ENCODE measurements at places on chromosomes 1 and 21. TPM values are rescaled to one million over a fixed set of nuclear protein-coding genes. Genes with fewer than 3 reads are reported as not detected.

GRCh38 chr1:200372095-200372884 lies 37.5 kb downstream of the ZNF281 start:
- no peaks in the 10 kb centered on the region for H3K36me3 ChIP-seq
- DNase-seq: peak; percentile 69
- peak overlapping the region; percentile 48 for H3K27ac ChIP-seq
- H3K4me1 ChIP-seq: peaks cover 59% of the 10 kb centered on the region

Gene S100A14
- not detected for total RNA-seq

DNA sequence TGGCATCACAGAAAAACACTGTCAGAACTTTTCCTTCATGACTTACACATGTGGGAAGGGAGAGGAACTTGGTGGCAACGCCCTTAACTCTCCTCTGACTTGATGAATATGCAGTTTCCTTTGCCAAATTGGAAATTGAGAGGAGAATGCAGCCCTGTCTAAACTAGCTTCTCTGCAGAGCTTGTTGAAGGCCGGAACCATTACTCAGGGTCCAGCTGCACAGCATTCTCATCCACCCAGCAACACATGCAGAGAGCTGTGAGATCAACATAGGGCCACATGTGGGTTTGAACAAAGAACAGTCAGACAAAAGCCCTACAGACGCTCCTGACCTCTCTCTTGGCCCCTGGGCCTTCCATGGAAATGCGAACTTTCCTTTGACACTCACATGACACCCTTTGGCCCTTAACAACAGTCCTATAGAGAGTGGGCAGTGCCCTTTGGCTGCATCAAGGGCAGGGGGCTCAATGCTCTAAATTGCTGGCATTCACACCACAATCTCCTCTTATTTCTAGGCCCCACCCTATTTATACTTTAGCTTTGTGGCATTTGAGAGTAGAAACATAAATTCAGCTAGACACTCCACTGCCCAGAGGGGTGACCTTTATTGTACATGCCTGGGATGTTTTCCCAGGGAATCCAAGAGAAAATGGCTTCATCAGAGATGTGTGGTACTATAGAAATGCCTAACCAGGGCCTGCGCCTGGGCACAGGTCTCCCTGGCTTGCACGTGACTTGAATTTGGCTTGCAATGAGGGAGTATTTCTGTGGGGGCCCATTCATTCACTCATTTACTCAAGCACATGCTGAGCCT lies 64.4 kb downstream of the CDC7 start:
- H3K36me3 ChIP-seq: no peaks in the 10 kb centered on the region
- no peak overlapping the region for H3K4me3 ChIP-seq
- no peaks in the 10 kb centered on the region for H3K27me3 ChIP-seq

DNA sequence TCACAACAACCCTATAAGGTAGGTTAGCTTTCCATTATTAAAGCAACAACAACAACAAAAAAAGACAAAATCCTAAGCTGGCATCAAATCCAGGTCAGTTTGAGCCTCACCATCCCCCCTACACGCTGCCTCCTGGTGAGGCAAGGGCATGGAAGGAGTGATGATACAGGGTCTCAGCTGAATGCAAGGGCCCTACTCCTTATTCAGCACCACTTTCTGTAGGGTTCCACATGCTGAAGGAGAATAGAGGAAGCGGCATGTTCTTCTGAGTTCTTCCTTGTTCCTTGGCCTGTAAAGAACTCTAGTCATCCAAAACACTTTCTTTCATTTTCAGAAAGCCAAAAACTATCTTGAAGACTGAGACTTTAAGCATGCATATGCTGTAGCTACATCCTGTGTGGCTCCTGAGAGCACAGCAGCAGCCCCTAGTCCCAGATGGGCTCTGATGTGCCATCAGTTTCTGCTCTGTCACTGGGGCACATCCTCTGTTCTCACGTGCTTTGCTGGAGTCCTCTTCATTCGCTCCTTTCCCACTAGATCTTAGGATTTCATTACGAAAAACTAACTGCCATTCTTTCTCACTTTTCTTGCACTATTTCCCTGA lies 6.2 kb downstream of the ILDR2 start:
- no peaks in the 10 kb centered on the region for H3K27me3 ChIP-seq
- no peak for DNase-seq
- no peaks in the 10 kb centered on the region for H3K36me3 ChIP-seq
- H3K4me1 ChIP-seq: peaks cover 6% of the 10 kb centered on the region

Gene MRPL39
- 47.7 TPM for total RNA-seq

Gene WNT2B
- 8.7 TPM for total RNA-seq

Gene ADAM30
- not detected for total RNA-seq

Gene NID1
- total RNA-seq: 33.8 TPM

- H3K4me3 ChIP-seq: no peak overlapping the region
- H3K27me3 ChIP-seq: no peaks in the 10 kb centered on the region
- H3K36me3 ChIP-seq: peaks cover 65% of the 10 kb centered on the region
- H3K4me1 ChIP-seq: no peaks in the 10 kb centered on the region
- no peak for DNase-seq
These were observed 9.4 kb downstream of the SELENON start for GRCh38 chr1:25809283-25809926.

DNA sequence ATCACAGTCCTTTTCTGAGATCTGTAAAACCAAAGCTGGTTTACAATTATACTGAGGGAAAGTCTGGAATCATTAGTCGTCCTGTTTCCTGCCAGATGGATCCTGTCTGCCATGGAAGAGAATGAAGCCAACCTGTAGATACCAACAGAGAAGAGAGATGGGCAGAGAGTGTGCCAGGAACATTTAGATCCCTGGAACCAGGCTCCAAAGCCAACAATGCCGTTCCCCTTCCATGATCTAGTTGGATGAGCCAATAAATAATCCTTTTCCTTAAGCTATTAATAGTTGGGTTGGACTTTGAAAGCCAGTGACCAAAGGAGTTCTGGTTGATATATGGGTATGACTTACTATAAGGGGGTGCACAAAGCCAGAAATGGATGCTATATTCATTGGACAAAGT lies 15.0 kb downstream of the CAPN8 start:
- no peak for DNase-seq
- H3K27ac ChIP-seq: no peak overlapping the region
- H3K4me3 ChIP-seq: no peak overlapping the region
- no peaks in the 10 kb centered on the region for H3K36me3 ChIP-seq
- H3K4me1 ChIP-seq: peaks cover 19% of the 10 kb centered on the region
- H3K27me3 ChIP-seq: no peaks in the 10 kb centered on the region

GRCh38 chr1:170407581-170407980 lies 124.4 kb upstream of the GORAB start:
- H3K27me3 ChIP-seq: no peaks in the 10 kb centered on the region
- no peaks in the 10 kb centered on the region for H3K36me3 ChIP-seq
- H3K27ac ChIP-seq: no peak overlapping the region
- no peak overlapping the region for H3K4me3 ChIP-seq

- no peak overlapping the region for H3K27ac ChIP-seq
- no peaks in the 10 kb centered on the region for H3K36me3 ChIP-seq
- no peak for DNase-seq
- H3K4me1 ChIP-seq: no peaks in the 10 kb centered on the region
- peaks cover 17% of the 10 kb centered on the region for H3K27me3 ChIP-seq
- H3K4me3 ChIP-seq: no peak overlapping the region
These were observed 62.3 kb downstream of the DISP3 start for GRCh38 chr1:11541236-11541635.

GRCh38 chr1:167704715-167705114 lies 17.1 kb upstream of the MPZL1 start:
- peak overlapping the region; percentile 83 for H3K27ac ChIP-seq
- peaks cover 72% of the 10 kb centered on the region for H3K4me1 ChIP-seq
- no peaks in the 10 kb centered on the region for H3K36me3 ChIP-seq
- no peaks in the 10 kb centered on the region for H3K27me3 ChIP-seq
- DNase-seq: no peak

- DNase-seq: no peak
- H3K27me3 ChIP-seq: no peaks in the 10 kb centered on the region
- no peak overlapping the region for H3K4me3 ChIP-seq
- peaks cover 30% of the 10 kb centered on the region for H3K4me1 ChIP-seq
These were observed 42.0 kb upstream of the UBE2U start for GRCh38 chr1:64161357-64161941.

Gene HUNK
- total RNA-seq: 13.6 TPM

Gene TSNAX
- 52.2 TPM for total RNA-seq

GRCh38 chr1:3872546-3872945 lies 15.3 kb downstream of the DFFB start:
- H3K4me3 ChIP-seq: no peak overlapping the region
- H3K36me3 ChIP-seq: 0 out of 2 replicates have a peak, but pooled peaks cover 4% of the 10 kb centered on the region
- no peak overlapping the region for H3K27ac ChIP-seq
- H3K27me3 ChIP-seq: no peaks in the 10 kb centered on the region
- no peak for DNase-seq

- H3K4me1 ChIP-seq: peaks cover 15% of the 10 kb centered on the region
- DNase-seq: peak; percentile 45
- no peaks in the 10 kb centered on the region for H3K36me3 ChIP-seq
- peak overlapping the region; percentile 88 for H3K27ac ChIP-seq
- H3K4me3 ChIP-seq: no peak overlapping the region
- no peaks in the 10 kb centered on the region for H3K27me3 ChIP-seq
These were observed 283.1 kb downstream of the GRIK1 start for GRCh38 chr21:29656504-29657239.

- peak overlapping the region; percentile 7 for H3K4me3 ChIP-seq
- no peak for DNase-seq
- H3K27ac ChIP-seq: peak overlapping the region; percentile 61
- no peaks in the 10 kb centered on the region for H3K27me3 ChIP-seq
- H3K36me3 ChIP-seq: no peaks in the 10 kb centered on the region
- H3K4me1 ChIP-seq: peaks cover 58% of the 10 kb centered on the region
These were observed 18.1 kb downstream of the B3GALT5 start for GRCh38 chr21:39630827-39631226.

- no peak overlapping the region for H3K4me3 ChIP-seq
- peaks cover 42% of the 10 kb centered on the region for H3K4me1 ChIP-seq
- no peak overlapping the region for H3K27ac ChIP-seq
- H3K36me3 ChIP-seq: peaks cover 8% of the 10 kb centered on the region
- no peaks in the 10 kb centered on the region for H3K27me3 ChIP-seq
These were observed 14.4 kb downstream of the SDCCAG8 start for GRCh38 chr1:243270097-243270864.

GRCh38 chr1:115090540-115090939 lies 1.2 kb upstream of the TSPAN2 start:
- no peaks in the 10 kb centered on the region for H3K27me3 ChIP-seq
- peaks cover 15% of the 10 kb centered on the region for H3K4me1 ChIP-seq
- H3K27ac ChIP-seq: no peak overlapping the region
- no peak overlapping the region for H3K4me3 ChIP-seq
- DNase-seq: peak; percentile 53

- H3K36me3 ChIP-seq: peaks cover 9% of the 10 kb centered on the region
- DNase-seq: no peak
- no peak overlapping the region for H3K4me3 ChIP-seq
- no peak overlapping the region for H3K27ac ChIP-seq
These were observed 5.6 kb downstream of the AMIGO1 start for GRCh38 chr1:109503935-109504334.

- H3K4me1 ChIP-seq: no peaks in the 10 kb centered on the region
- H3K27me3 ChIP-seq: no peaks in the 10 kb centered on the region
- no peak overlapping the region for H3K27ac ChIP-seq
- H3K36me3 ChIP-seq: no peaks in the 10 kb centered on the region
- no peak overlapping the region for H3K4me3 ChIP-seq
- DNase-seq: peak; percentile 52
These were observed 475.4 kb upstream of the NR5A2 start for GRCh38 chr1:199551967-199552565.

GRCh38 chr1:27526569-27527222 lies 36.7 kb upstream of the WASF2 start:
- H3K4me3 ChIP-seq: no peak overlapping the region
- H3K27ac ChIP-seq: no peak overlapping the region
- DNase-seq: no peak
- H3K27me3 ChIP-seq: no peaks in the 10 kb centered on the region
- peaks cover 7% of the 10 kb centered on the region for H3K4me1 ChIP-seq

Gene DENND2C
- 1.5 TPM for total RNA-seq

DNA sequence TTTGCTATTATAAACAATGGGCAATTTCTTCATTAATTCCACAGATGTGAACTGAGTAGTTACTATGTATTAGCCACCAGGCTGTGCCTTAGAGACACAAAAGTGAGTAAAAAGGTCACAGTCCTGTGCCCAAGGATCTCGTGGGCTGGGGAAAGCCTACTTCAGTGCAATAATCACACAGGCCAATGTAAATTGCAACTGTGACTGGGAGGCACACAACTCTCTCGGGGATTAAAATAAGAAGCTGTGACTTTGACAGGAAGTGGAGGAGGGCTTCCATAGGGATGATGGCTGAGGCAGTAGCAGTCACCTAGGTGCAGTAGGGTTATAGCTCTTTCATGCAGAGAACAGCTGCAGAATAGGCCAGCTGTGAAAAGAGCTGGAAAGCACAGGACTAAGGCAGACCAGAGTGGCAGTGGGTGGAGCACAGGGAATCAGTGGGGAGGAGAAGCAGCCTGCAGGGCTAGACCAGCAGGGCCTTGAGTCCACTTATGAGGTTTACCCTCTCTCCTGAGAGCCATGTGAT lies 121.9 kb downstream of the MAB21L3 start:
- H3K4me3 ChIP-seq: no peak overlapping the region
- peaks cover under 1% of the 10 kb centered on the region for H3K27me3 ChIP-seq
- H3K4me1 ChIP-seq: no peaks in the 10 kb centered on the region

Gene GSTM1
- 26.8 TPM for total RNA-seq

- no peaks in the 10 kb centered on the region for H3K4me1 ChIP-seq
- no peak overlapping the region for H3K4me3 ChIP-seq
- H3K27ac ChIP-seq: no peak overlapping the region
- H3K27me3 ChIP-seq: no peaks in the 10 kb centered on the region
- no peaks in the 10 kb centered on the region for H3K36me3 ChIP-seq
- no peak for DNase-seq
These were observed 99.5 kb downstream of the NEGR1 start for GRCh38 chr1:72182859-72183258.

Gene SPATA6
- not detected for total RNA-seq

DNA sequence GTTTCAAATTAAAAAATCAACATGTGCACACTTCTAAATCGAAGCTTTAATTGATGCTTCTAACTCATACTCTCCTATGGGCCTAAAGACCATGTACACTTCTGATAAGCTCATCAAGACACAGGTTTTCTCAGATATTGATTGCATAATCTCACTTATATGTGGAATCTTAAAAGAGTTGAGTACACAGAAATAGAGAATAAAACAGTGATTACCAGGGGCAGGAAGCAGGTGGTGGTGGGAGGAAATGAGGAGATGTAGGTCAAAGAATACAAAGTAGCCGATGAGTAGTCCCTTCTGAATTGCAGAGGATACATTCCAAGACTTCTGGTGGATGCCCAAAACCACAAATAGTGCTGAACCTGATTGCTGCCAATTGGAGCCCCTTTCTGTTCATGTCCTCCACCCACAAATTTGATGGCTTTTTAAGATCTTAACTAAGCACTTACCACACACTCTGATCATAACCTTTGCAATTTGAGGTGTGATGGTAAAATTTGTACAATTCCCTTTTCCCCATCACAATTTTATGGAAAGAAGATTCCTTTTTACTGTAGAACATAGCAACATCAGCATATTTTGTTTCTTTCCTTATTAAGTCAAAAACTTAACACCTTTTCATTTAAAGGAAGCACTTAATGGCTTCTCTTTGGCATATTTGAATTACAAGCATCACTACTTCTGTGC lies 3.3 kb upstream of the CD1B start:
- H3K4me1 ChIP-seq: no peaks in the 10 kb centered on the region
- DNase-seq: no peak
- no peaks in the 10 kb centered on the region for H3K27me3 ChIP-seq
- no peaks in the 10 kb centered on the region for H3K36me3 ChIP-seq
- no peak overlapping the region for H3K27ac ChIP-seq

Gene AQP10
- not detected for total RNA-seq

Measured in SJSA1 (cell line).